ENCODE measurements at places on chromosomes 3 and 15.

- DNase-seq = no peak
Measured at GRCh38 chr15:33915571-33916407, 52.5 kb upstream of the CHRM5 start.

DNA sequence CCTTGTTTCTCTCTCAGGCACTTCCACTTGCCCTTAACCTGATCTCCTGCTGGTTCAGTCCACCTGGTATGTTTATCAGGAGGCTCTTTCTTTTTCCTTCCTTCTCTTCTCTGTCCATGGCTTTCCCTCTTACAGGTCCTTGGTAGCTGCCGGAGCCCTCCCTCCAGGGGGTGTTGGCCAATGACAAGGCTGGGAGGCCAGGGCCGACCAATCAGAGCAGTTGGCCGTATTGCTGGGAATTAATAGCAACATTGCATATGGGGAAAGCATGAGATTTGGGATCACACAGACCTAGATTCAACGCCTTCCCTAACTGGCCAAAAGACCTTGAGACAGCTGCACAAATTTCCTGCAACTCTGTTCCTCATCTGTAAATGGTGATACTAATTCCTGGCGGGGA, 62.4 kb downstream of the CEMIP start:
- no peak for DNase-seq

- no peak for DNase-seq
Measured at GRCh38 chr15:64501396-64501715, 41.0 kb downstream of the ZNF609 start.

DNA sequence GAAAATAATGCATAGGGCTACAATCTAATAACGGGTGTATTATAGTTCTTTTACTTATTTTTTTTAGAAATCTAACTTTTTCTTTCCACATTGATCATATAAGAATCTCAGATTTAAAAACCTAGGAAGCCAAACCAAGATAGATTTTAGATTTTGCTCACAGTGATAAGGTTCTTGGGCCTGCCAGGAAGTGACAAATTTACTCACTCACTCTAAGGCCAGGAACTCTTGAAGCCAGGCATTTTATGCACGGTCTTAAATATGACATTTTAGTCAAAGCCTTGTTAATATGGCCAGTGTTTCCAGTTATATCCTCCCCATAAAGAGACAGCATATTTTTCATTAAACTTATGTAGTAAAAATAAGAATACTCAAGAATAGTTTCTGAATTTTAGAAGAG, 271.4 kb downstream of the SQOR start:
- DNase-seq = no peak

DNA sequence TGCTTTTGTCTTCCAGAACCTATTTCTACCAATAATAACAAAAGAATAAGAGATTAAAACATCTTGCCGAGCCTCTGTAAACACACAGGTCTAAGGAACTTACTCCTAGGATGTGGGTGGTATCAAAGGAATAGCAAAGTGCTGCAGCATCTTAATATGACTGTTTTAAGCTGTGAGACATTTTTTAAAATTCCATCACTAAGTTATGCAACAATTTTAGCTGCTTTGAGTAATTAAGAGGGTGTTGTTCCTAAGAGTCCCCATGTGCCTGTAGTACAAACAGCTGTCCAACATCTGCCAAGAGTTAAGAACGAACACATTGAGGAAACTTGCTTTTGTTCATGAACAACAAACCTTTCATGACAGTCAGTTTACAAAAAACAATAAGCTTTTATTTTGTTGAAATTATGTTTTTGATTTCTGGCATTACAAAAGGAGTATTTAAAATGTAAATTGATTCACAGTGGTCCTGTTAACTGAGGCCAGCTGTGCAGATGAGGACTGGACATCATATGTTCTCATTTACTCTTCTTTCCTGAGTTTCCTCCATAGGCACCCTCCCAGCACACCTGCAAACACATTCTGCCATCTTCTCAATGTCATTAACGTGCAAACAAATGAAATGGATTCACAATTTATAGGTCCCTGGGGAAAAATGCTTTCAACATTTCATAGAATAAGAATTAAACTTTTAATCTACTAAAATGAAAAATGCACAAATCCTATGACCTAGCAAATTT, 337.3 kb upstream of the ARHGEF26 start:
- no peak for DNase-seq

- no peak for DNase-seq
Measured at GRCh38 chr3:61154457-61155198, 96.6 kb downstream of the FHIT start.
